ENCODE measurements at places on chromosomes 4 and X.
A peak's percentile ranks its signal among the peaks of the same experiment; 100 is the strongest.

DNA sequence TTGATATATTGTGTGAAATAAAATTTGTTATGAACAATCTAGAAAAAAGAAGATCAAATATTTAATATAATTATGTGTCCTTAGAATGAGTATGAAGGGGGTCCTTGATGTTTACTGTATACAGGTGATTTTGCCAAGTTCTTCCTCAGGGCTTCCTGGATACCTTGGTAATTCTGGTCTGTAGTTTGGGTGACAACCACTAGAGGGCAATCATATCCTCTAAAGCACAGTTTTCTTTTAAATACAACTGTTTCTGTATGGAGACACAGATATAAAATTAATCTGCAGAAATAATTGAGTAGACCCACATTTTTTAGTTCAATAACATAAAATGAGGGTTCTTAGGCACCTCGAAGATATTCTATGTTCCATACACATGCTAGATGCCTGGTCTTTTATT, 157.7 kb downstream of the SPANXN1 start:
- DNase-seq = peak; percentile 38

GRCh38 chrX:65679071-65679540, 11.7 kb downstream of the MSN start:
- peak; percentile 63 for DNase-seq

DNA sequence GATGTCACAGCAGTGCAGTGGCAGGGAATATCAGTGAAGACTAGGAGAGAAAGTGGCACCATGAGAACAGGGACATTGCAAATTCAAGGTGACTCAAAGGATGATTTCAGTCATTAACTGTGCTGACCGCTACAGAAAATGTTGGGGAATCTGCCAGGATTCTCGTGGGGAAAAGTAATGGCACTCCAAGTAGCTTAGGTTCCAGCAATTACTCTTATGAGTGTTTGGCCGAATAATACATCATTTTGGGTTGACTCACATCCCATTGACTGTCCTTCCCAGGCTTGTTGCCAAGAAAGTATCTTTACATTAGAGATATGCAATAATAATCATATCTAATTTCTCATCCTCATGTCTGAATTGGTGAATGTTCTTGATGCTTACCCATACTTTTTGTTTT, 1411.1 kb upstream of the PCDH7 start:
- DNase-seq = no peak

- no peak for DNase-seq
These were observed 35.9 kb upstream of the GRPEL1 start for GRCh38 chr4:7103607-7104365.

DNA sequence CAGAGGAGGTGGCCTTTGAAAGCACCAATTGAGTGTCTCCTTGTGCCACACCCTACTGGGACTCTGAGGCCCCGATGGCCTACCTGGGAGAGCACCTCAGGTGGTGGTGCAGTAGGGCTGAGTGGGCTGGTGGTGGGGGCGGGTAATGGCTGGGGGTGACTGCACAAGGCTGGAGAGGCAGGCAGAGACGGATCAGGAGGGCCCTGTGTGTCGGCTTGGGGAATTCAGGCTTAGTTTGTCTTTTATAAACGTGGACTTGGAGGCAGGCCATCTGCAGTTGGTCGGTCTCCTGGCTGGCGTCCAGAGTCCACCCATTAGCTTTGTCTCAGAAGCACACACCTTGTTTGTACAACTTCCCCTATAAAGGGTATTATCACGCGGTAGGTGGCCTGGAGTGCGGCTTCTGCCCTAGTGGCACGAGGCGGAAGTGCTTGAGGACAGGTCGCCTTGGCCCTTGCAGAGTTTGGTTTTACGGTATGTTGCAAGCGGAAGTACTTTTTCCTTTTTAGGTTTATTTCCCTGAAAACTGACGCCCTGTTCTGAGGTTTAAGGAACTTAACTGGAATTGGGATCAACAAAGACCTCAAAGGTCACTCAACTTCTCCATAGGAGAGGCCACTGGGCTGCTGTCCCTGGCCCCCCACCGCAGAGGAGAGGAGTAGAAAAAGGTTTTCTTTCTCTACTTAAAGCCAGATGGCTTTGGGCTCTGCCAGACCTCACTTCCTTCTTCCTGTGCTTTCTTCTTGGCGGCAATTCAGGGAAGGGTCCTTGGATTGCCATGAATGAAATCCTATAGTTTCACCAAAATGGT, 8.0 kb downstream of the TBC1D14 start:
- no peak for DNase-seq

- DNase-seq = no peak
These were observed 212.4 kb upstream of the GRID2 start for GRCh38 chr4:92091335-92091734.

DNA sequence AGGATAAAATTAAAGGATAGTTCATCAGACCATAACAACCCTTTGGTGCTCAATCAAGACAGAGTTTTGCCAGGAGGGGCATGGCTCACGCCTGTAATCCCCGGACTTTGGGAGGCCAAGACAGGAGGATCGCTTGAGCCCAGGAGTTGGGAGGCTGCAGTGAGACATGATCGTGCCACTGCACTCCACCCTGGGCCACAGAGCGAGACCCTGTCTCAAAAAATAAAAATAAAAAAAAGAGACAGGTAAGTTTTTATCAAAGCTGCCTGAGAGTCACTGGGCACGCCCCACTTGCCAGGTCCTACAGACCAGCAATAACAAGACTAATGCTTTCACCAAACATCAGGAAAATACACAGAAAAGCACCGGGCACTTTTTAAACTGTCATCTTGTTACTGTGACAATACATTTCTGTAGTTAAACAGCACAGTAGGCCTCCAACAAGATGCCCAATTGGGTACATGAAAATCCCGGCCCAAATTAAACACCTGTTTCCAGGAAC, 765 bp downstream of the CFAP97 start:
- DNase-seq = no peak

GRCh38 chrX:100445593-100445992, 35.5 kb upstream of the PCDH19 start:
- no peak for DNase-seq

DNA sequence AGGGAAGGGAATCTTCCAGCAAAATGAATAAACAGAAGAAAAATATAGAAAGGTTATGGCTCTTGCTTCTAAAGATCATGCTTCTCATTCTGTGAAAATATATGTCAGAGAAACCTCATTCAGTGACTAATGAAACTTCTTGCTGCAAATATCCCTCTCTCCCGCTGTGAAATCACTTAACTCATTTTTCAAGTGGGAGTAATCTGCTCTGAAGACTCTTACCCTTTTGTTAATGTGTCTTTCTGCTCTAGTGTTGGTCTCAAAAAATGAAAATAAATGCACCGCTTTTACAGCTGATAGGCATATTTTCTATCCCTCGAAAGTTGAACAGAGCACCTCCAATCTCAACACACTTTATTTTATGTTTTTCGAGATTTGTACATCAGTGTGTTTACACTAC, 252.3 kb downstream of the NLGN4X start:
- DNase-seq = no peak

- DNase-seq = no peak
These were observed 38.0 kb downstream of the GPM6B start for GRCh38 chrX:13778916-13779315.

DNA sequence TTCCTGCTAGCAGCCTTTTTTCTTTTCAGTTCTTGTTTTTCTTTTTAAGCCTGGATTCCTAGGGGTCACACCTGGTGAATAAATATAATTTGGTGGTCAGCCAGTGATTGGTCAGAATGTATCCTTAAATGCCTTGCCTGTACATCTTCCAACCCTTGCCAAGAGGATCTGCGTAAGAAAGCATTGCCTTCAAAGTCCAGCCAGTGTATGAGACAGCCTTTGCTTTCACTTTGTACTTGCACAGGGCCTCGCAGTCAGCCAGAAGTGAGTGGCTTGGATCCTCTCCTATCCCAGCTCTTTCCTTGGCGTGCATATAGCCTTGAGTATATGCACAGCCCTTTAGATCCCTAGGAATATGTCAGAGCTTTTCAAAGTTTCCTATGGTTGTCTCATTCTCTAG, 22.2 kb downstream of the KANTR start:
- DNase-seq = no peak

DNA sequence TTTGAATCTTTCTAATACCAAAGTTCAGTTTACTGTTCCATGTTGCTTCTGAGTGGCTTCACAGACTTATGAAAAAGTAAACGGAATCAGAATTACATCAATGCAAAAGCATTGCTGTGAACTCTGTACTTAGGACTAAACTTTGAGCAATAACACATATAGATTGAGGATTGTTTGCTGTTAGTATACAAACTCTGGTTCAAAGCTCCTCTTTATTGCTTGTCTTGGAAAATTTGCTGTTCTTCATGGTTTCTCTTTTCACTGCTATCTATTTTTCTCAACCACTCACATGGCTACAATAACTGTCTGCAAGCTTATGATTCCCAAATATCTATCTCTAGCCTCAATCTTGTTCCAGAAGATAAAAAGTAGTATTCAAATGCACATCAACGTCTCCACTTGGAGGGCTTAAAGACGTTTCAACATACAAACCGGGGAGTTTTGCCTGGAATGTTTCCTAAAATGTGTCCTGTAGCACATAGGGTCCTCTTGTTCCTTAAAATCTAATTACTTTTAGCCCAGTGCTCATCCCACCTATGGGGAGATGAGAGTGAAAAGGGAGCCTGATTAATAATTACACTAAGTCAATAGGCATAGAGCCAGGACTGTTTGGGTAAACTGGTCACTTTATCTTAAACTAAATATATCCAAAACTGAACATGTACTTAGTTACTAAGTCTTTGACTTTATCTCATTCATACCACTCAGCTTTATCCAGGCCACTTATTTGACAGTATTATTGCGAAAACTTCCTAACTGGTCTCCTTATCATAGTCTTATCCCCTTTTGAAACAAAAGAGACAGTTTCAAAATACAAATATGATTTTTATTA, 3.6 kb upstream of the AFP start:
- no peak for DNase-seq

DNA sequence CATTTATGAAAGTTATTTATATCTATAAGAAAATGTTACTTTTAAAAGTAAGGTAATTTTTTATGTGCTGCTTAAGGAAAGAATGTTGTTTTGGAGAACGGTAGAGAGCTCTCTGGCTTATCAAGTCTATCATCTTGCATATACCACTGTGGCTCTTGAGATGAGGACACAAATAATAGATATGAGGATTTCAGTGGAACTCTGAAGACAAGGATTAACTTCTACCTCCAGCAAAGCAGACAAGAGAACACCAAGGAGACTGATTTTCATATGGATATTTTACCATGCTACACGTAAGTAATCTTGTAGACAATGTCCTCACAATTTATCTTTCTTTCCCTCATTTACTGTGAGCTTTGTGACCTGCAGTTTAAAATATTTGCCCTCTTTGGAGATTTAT, 557.5 kb upstream of the NDST4 start:
- DNase-seq = no peak

- DNase-seq = no peak
These were observed 44.5 kb upstream of the NDP start for GRCh38 chrX:44017676-44018075.

DNA sequence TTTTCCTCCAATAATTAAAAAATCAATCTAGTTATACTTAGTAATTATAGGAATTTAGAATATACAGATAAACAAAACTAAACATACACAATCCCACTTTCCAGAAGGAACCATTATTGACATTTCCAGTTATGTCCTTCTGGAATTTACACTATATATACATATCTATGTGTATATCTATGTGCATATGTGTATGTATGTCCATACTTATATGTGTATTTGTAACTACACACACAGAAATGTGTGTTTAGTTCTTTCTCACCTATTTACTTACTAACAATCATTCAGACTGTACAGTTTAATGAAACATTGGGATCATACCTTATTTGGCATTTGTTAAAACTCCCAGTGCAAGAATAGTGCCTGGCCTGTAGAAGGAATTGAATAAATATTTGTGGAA, 126.4 kb downstream of the FHIP1A start:
- no peak for DNase-seq

- DNase-seq = no peak
These were observed 215.3 kb downstream of the MID1IP1 start for GRCh38 chrX:39016556-39016955.

DNA sequence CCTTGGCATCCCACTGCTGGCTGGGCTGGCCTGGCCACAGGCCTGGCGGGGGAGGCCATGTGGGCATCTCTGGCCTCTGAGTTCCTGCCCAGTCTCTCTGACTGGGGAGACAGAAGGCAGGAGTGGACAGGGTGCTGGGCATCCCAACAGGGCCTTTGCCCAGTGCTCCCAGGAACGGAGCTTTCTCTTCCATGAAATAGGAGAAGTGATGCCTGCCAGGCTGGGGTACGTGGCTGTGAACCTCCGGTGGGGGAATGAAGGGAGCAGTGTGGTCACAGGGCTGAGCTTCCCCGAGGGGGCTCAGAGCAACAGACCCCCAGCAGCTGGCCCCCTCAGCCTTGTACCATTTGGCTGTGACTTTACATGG, 40.4 kb upstream of the HMX1 start:
- DNase-seq = no peak

- DNase-seq = no peak
These were observed 2.7 kb upstream of the AMELX start for GRCh38 chrX:11290416-11291102.

DNA sequence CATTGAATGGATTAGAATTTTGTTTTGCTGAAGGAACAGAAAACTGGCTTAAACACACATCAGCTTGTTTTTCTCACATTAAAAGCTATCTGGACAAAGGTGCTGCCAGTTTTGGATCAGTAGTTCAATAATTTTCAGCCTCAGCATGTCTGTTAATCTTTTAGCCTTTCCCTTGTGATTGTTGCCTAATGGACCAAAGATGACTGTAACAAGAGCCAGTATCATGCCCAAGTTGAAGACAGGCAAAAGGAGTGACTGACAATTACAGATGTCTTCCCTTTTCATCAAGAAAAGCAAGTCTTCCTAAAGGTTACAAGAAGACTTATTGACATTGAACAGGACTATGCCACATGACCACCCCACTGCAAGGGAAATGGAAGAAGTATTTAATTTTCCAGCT, 419.7 kb downstream of the MAPK10 start:
- no peak for DNase-seq

DNA sequence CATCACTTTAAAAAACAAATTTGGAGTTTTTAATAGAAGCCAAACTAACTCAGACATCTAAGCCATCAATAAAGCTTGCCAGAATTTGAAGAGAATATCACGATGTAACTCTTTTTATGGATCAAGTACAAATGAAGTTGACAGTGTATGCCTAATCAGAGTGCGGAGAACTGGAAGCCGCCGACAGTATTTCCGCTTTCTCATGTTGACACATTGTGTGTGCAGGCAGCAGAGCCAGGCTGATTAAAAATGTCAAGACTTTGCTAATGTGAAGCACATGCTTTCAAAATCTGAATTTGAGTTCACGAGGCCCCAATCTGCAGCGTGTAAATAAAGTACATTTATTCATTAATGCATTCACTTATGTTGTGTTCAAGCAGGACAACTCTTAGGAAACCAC, 161.2 kb downstream of the TENM3 start:
- no peak for DNase-seq

DNA sequence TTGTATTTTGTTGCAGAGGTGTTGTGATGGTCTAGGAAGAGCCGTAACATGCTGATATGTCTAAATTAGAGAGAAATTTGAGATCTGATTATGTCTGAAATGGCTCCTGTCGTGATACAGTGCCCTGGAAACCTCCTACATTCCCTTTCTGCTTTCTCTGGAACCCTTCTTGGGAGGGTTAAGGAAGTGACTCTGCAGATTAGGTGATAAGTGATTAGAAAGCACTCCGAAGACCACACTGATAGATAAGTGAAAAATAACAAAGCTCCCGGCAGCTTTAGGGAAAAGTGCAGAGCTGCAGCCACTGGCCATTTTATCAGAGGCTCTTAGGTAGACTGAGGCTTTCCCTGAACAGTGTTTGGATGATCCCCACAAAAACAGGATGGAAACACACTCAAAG, 110.6 kb downstream of the MGST2 start:
- no peak for DNase-seq

Data from Panc1 (cell line).